Left renal pelvis (tissue), 4 donors: ENCODE measurements at places on chromosomes 3 and 15. TPM values are rescaled to one million over a fixed set of nuclear protein-coding genes. Genes with fewer than 3 reads are reported as not detected.

Gene FAM107A
- 3.5 TPM for polyA plus RNA-seq

Gene RETNLB
- polyA plus RNA-seq = not detected

Gene SERPINI2
- polyA plus RNA-seq = 1.0 TPM

Gene SIDT1
- polyA plus RNA-seq = 3.7 TPM

Gene USP19
- polyA plus RNA-seq = 63.2 TPM

GRCh38 chr15:78598348-78598747 is 22.4 kb downstream of the CHRNA3 start:
- no peak for DNase-seq

DNA sequence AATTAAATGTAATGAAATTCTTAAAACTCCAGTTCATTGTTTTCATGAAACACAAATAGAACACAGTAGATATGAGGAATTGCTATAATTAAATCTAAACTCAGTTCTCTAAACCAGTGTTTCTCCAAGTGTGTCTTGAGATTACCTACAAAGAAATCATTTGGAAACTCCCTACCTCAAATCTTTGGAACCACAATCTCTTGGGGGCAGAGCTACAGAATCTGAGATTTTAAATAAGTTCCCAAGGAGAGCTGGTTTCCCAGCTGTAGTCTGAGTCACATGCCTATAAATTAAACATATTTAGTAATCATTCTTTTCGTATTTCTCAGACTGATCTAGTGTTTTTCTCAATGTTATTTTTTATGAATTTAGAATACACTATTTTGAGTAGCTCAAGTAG is 17.0 kb upstream of the ACTC1 start:
- no peak for DNase-seq

DNA sequence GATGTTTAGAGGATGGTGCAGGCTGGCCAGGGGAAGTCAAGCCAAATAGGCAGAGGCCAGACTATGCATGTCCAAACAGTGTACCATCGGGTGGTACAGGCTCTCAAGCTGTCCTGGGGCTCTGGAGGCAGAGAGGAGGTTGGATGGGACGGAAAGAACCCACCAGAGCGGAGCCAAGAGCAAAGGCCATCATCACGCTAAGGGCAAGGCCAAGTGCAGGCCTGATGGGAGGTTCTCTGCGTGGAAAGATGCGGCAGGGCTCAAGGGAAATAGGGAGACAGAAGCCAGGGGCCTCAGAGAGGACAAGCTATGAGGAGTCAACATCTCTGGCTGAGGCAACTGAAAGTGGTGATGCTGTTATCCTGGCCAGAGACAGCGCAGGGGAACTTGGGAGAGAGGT is 102.7 kb downstream of the ASB7 start:
- DNase-seq = no peak

- DNase-seq = no peak
These were observed 456.2 kb downstream of the ZNF385D start for GRCh38 chr3:21294768-21295167.

DNA sequence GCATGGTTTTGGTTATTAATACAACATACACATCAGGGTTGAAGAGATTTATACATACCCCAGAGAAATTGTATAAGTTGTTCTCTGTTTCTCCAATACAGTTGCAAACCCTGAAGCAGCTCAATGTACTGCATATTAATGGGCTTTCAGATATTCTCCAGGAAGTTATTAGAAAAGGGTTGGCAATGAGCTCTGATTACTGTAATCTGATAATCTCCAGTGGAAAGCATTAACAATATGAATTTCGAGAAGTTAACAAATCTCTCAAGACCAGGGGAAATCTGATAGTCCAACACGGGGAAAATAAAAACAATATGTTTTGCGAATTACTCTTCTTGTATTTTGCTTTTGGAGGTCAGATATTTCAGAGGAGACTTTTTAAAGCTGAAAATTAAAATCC is 950.1 kb downstream of the TBL1XR1 start:
- no peak for DNase-seq

GRCh38 chr3:153979418-153980251 is 141.6 kb upstream of the ARHGEF26 start:
- no peak for DNase-seq

DNA sequence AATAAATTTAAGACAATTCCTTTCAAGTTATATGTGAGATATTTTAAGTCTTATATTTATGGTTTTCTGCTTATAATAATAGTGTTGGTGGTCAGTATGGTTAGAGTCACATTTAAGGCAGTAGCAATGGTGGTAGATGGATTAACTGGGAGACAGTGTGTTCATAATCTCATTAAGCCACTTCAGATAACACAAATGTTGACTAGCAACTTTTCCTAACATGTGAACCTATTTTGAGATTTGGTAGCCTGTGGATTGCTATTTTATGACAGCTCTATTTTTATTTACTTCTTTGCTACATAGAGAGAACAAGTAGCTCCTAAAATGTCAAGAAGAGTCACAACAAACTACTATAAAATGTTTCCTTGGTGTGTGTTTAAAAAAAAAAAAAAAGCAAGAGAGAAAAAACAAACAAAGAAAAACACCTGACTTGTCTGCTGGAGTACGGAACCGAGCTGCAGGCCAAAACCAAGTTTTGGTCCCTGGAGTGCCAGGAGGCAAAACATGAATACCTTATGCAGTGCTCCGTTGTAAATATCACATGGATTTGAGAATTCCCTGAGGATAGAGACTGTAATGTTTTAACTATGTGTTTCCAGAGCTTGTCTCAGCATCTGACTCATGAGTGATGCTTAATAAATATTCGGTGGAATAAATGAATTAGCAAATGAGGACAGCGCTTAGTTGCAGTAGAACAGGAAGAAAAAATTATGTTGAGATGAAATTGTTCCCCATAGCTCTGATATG is 457.1 kb upstream of the ROBO2 start:
- no peak for DNase-seq

DNA sequence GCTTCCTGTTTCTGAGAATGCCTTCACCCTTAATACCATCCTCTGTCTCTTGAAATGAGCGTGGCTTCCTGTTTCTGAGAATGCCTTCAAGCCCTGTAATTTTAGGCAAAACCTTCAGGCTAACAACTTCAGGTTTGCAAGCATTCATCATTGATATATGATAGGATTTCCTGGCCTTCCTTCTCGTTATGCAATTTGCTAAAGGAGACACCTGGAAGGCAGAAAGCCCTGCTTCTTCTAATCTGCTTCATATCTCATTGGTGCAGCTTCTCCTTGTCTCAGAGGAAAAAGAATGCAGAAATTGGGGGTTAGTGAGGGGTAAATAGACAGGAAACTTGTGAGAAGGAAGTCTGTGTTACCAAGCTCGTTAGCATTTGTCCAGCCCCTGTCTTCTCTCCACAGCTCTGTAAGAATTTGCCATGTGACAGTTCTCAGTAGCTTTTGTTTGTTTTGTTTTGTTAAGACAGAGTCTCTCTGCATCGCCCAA is 7.3 kb downstream of the ARL6IP5 start:
- DNase-seq = no peak

DNA sequence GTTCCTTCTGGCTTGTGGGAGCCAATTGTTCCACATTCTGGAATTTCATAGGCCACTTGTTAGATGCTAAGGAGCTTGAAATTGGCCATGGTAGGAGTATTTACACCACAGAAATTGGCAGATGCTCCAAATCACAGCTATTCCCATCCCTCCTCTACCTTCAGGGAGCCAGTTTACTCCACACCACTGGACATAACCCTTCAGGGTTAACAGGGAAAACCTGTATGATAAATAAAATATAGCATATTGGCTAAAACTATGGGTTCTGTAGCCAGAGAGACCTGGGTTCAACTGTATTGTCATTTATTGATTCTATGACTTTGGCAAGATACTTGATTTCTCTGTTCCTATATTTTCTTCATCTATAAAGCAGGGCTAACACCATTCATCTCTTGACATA is 384.2 kb upstream of the PROK2 start:
- DNase-seq = no peak

GRCh38 chr3:107629566-107629965 is 106.8 kb downstream of the BBX start:
- no peak for DNase-seq

DNA sequence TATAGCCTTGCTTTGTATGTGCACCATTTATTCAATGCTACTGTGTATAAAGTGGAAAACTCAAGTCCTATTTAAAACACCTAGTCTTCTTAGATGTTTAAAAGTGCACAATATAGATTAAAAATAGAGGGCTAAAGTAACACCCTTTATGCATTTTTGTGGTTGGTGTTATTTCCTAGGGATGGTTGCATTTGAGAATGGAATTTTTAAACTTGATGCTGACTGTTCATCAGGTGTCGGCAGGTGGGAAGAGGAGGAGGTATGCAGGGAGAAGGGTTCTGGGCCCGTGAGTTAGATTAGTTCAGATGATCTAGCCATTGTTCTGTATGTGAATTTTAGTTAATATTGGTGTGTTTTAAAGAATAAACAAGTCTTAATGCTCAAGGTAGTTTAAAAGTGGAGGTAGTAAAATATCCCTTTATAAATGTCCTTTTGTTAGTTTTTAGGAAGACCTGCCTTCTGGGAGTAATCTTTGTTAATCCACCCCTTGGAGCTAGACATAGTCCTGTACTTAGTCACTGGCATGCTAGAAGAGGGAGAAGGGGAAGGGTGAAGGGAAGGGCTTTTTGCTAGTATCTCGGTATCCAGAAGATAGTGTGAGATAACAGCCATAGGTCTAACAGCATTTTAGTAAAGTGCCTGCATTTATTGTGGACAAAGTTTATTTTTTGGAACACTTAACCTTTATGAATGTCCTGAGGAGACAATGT is 8.1 kb upstream of the SRPRB start:
- no peak for DNase-seq

DNA sequence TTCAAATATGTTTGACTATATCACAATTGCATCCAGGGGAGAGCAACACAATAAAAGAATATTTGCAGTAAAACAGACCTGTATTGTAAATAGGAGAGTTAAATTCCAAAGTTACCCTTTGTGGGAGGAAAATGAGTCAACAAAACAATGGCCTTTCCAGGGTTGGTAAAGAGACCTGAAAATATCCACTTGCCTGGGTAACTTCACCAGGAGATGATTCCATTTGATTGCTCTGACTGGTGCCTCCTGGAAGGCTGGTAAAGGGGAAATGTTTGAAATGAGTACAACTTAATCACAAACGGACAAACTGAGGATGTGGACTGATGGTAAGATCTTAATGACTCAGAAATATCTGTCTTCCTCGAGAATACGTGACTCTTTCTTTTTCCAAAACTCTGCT is 43.6 kb upstream of the SRGAP3 start:
- DNase-seq = no peak

DNA sequence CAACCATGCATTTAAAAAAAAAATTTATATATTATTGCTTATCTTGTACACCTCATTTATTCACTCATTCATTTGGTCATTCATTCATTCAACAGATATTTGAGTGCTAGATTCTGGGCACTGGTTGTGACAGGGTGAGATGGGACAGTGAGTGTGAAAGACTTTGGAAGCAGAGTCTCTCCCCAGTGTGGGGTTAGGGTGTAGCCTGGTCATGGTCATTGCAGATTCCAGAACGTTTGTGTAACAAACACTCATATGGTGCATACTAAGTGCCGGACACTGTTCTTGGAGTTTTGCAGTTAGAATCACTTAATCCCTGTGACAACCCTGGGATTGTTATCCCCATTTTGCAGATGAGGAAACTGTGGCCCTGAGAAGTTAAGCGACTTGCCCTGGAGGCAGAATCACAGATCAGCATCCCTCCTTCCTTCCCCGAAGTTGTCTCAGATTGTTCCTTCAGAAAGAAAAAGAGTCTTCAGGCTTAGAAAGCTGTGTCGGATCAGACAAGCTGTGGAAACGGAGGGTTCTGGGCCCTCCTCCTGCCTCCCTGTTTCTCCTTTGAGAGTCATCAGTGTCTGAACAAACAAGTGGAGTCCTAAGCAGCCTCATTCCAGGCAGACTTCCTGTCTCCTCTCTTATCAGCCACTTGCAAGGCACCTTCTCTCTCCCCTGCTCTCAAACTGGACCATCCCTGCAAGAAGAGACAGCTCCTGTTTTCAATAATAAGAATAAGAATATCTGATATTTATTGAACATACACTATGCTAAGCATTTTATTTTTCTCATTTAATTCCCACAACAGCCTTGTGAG is 6.3 kb downstream of the LOXL1 start:
- no peak for DNase-seq

- DNase-seq = no peak
These were observed 233.2 kb downstream of the KLF13 start for GRCh38 chr15:31559786-31560185.
